RWPE1 (cell line): ENCODE measurements at places on chromosomes 7 and 10.
A peak's percentile ranks its signal among the peaks of the same experiment; 100 is the strongest.

- DNase-seq, result no peak
Measured at GRCh38 chr10:7933757-7934156, 115.5 kb downstream of the TAF3 start.

GRCh38 chr10:123134343-123134914, 1.3 kb upstream of the HMX3 start:
- DNase-seq, result no peak

DNA sequence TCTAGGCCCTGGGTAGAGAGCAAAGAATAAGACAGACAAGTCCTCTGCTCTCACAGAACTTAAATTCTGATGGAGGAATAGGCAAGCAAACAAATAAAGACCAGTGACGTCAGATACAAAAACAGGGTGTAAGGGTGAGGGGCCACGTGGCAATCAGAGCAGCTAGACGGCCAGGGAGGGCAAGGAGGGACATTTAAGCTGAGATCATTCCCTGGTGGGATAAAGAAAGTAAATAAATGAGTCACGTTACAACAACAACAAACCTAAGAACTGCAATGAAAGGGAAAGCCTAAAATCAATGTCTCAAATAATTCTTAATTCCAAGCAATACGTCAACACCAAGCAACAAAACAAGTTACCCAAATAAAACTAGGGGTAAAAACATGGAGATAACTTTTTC, 21.8 kb downstream of the STN1 start:
- no peak for DNase-seq

GRCh38 chr7:945147-945555, 9.3 kb downstream of the ADAP1 start:
- DNase-seq, result no peak

GRCh38 chr10:6121146-6121545, 32.3 kb downstream of the RBM17 start:
- no peak for DNase-seq

GRCh38 chr10:74896788-74897527, 70.6 kb downstream of the KAT6B start:
- no peak for DNase-seq

- no peak for DNase-seq
Measured at GRCh38 chr7:130996205-130996832, 262.3 kb upstream of the KLF14 start.

GRCh38 chr7:112495810-112496462, 15.1 kb downstream of the LSMEM1 start:
- peak; percentile 41 for DNase-seq

DNA sequence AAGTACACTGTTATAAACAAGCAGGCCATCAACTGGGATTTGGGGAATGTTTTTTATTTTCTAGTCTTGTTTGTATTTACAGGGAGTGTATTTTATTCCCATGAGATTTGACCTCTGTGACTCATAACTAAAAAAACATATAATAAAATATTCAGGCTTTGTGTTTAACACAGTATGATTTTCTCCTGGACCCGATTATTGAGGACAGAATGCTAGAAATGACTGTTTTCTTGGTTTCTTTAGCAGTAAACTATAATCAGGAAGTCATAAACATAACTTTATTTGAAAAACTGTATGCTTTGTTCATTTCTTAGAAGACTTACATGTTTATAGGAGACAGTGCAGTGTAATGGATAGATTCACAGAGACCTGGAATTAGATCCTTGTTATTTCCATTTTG, 2.1 kb downstream of the NHLRC2 start:
- no peak for DNase-seq

DNA sequence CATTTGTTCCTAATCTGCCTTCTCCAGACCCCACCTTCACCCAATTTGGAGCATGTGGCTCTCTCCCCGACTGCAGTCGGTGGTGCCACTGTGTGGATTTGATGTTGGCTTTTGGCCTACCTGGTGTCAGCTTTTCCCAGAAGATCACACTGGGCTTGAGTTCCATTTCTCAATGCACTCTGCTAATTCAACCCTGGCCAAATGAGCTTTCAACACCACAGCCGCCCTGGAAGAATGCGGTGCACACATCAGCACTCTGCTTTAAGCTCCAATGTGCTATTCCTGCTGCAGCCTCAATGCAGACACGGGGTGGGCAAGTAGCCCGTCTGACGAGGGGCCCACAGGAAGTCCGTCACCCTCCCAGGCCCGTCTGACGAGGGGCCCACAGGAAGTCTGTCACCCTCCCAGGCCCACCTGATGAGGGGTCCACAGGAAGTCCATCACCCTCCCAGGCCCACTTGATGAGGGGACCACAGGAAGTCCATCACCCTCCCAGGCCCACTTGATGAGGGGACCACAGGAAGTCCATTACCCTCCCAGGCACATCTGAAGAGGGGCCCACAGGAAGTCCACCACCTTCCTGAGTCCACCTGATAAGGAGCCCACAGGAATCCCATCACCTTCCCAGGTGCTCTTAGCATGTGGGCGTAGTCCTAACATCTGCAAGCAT, 64.4 kb downstream of the ASB13 start:
- DNase-seq, result no peak

DNA sequence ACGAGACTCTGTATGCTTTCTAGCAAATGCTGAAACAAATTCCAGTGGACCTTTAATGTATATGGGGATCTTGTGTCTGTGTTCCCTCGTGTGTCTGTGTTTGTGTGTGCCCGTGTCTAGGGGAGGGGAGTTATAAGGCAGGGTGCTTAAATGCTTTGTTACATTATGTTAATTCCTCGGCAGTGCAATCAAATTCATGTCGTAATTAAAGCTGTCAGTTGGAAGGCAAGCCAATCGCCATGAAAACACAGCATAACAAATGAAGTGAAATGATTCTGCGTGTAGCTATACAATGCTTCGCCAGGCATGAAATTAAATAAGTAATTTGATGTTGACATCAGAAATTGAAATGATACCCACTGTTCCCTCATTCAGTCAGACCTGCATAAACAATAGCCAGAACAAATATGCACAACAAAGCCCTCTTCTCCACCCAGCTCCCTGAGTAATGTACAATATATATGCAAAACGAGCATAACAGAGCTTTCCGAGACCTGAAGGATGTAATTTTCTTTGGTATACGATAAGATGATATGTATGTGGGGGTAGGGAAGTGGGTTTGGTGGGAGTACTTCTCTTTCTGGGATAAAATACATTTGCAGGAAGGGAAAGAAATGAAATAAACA, 534.1 kb downstream of the AUTS2 start:
- no peak for DNase-seq

DNA sequence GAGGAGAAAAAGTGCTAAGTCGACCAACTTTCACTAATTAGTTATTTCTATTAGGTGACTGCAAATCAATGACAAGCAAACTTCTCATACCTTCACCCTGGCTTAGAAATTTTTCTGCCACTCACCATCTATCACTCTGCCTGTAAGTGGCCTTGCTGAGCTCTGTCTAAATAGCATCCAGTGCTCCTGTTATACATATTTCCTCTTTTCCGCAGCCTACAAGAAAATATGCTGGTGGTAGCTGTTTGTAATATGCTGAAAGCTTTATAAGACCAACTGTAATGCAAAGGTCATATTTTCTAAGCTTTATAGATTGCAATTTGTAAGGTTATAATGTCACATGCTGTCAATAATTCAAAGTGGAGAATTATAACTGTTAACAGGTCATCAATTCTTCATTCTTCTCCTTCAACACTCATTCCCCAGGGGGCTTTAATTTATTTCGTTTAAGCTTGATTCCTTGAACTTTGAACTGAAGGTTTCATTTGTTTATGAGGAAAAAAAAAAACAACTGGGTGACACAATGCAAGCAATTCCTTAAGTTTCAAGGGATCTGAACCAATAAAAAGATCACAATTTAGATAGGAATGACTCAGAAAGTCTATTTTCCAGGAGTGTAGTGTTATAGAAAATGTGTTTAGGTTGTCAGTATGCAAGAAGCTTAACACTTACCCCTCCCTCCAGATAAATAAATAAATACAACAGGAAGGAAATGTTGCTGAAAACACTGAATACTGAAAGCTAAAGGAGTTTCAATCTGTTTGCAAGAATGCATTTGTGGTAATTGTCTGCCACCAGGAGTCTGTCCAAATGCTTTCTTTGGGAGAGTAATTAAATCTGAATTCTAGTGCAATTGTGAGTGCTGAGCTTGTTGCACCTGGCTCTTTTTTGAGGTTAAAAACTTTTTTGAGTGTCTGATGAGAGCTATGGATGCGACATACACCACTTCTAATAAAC, 183.7 kb downstream of the SORCS1 start:
- DNase-seq, result no peak

- no peak for DNase-seq
Measured at GRCh38 chr7:33562996-33563395, 342.3 kb upstream of the BMPER start.

DNA sequence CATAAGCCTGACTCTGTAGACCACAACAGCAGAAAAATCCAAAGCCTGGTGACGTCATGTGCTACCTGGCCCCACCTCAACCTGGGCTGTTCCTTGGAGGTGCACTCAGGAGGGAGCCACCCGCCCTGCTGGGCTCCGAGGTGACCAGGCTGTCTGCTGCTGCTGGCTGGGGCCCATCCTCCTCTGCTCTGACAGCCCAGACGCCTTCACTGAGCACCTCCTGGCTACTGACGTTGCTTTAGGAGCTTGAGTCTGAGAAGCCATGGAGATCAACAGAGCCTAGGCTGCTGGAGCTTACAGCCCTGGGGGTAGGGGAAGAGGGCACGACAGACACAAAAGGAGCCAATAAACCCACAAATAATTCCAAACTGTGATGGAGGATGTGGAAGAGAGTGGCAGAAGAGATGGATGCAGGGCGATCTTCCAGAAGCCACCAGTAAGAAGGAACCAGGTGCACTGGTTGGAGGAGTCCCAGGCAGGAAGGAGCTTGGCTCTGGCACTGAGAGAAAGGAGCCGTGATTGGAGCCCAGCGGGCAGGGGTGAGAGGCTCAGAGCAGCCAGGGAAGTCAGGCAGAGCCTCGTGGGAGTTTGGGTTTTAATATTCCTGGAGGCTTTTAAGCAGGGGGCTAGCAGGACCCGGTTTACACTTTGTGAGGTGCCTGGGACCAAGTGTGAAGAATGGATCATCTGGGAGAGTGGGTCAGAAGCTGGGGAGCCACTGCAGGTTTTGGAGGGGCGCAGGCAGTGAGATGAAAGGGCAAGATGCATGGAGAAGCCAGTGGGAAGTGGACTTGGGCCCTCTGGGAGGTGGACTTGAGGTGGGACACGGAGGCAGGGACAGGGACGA, 1.7 kb upstream of the PTPRE start:
- no peak for DNase-seq

- DNase-seq, result no peak
Measured at GRCh38 chr10:16820421-16820820, 3.2 kb upstream of the RSU1 start.

DNA sequence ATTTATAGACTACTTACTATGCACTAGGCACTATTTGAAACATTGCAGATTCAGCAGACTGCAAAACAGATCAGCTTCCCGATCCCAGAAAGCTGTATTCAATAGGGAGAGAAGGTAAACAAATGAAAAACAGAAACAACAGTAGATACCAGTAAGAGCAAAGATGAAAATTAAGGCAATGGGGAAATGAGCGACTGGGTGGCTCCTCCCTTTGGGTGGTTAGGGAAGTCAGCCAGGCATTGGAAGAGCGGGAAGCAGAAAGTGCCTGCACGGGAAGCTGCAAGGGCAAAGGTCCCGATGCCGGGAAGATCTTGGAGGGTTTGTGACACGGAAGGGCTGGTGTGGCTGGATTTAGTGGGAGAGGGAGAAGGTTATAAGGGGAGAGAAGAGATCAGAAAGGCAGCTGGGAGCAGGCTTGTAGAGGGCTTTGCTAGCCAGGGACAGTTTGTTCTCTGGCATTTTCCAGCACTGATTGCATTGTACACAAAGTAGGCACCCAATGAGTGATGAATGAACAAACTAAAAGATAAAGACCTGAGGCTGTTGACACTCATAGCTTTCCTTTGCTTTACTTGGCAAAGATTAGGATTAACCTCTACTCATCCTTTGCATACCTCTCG, 67.8 kb downstream of the NAMPT start:
- peak; percentile 45 for DNase-seq

GRCh38 chr10:78663721-78664120, 405.0 kb upstream of the ZMIZ1 start:
- DNase-seq, result no peak

DNA sequence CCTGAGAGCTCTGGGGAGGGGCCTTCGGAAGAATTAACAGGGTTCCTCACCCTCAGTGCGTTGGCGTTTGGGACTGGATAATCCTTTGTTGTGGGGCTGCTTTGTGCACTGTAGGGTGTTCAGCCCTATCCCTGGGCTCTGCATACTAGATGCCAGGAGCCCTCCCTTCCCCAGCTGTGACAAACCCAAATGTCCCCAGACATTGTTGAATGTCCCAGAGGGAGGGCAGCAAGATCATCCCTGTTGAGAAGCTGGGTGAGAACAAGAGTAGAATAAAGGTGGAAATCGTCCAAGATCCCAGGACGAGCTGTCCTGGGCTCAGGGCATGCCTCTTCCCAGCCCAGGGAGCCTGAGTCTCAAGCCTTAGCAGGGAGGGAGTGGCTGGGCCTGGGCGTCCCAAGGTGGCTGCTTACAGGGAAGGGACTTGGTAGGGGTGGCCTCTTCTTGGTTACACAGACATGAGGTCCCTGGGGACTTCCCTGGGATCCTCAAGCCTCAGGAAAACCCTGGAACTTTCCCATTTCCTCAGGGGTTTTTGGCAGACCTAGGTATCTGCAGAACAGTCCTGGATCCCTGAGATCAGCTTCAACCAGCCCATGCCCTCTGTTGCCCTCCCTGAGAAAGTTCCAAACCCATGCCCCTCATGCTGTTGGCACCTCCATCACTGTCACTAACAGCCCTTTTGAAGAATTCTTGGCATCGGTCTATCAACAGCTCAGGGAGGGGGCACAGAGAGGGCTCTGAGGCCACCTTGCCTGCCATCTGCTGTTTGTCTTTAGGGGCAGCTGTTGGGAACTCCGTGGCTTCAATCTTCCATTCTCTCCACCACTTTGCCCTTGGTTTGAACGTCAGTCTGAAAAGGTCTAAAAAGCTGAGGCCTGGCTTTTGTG, 53.7 kb downstream of the GOLGA7B start:
- DNase-seq, result no peak

- DNase-seq, result no peak
Measured at GRCh38 chr7:136594739-136595144, 273.7 kb upstream of the CHRM2 start.

GRCh38 chr10:120949609-120950031, 98.5 kb downstream of the WDR11 start:
- DNase-seq, result no peak

GRCh38 chr7:20440472-20441105, 109.9 kb downstream of the ITGB8 start:
- DNase-seq, result no peak
